Activated gamma-delta T cell treated with Interleukin-2 at 50 U/mL for 16 hours (primary cell): ENCODE measurements at places on chromosomes 7 and 10.

GRCh38 chr7:27942711-27943110 is 202.7 kb downstream of the TAX1BP1 start:
- DNase-seq, result no peak

- no peak for DNase-seq
These were observed 320.1 kb upstream of the NFE2L3 start for GRCh38 chr7:25831831-25832411.

- DNase-seq, result peak; percentile 13
These were observed 817 bp downstream of the SRI start for GRCh38 chr7:88218836-88219605.

- peak; percentile 78 for DNase-seq
These were observed 13.3 kb upstream of the DDIT4 start for GRCh38 chr10:72260239-72260975.

DNA sequence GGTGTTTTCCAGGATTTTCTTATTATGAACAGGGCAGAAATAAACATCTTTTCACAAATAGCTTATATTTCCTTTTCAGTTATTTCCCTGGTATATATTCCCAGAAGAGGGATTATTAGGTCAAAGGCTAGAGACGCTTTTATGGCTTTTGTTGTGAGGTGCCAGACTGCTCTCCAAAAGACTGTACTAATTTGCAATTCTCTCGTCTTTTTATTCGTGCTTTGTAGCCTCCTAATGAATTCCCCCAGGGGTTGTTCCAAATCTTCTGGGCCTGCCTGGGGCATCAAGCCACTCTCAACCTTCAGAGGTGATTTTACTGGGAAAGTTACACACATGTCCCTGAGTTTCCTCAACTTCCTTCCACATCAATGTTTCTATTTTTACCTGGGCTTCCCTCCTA is 34.0 kb upstream of the R3HCC1L start:
- DNase-seq, result no peak

- DNase-seq, result no peak
These were observed 669.4 kb downstream of the NXPH1 start for GRCh38 chr7:9102846-9103245.

DNA sequence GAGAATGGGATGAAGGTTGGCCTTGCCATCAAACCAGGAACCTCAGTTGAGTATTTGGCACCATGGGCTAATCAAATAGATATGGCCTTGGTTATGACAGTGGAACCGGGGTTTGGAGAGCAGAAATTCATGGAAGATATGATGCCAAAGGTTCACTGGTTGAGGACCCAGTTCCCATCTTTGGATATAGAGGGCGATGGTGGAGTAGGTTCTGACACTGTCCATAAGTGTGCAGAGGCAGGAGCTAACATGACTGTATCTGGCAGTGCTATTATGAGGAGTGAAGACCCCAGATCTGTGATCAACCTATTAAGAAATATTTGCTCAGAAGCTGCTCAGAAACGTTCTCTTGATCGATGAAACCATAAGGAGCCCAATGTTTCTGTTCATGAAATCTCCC is 637 bp downstream of the RPEL1 start:
- no peak for DNase-seq

GRCh38 chr7:47953822-47954221 is 5.6 kb upstream of the PKD1L1 start:
- no peak for DNase-seq

DNA sequence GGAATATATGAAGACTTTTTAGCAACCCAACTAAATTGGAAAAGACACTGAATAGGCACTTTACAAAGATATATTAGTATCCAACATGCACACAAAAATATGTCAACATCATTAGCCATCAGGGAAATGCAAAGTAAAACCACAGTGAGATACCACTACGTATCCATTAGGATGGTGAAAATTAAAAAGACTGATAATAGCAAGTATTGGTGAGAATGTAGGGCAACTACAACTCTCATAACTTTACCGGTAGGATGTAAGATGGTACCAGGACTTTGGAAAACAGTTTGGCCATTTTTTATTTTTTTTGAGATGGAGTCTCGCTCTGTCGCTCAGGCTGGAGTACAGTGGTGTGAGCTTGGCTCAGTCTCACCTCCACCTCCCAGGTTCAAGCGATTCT is 13.7 kb upstream of the CCNY start:
- no peak for DNase-seq

DNA sequence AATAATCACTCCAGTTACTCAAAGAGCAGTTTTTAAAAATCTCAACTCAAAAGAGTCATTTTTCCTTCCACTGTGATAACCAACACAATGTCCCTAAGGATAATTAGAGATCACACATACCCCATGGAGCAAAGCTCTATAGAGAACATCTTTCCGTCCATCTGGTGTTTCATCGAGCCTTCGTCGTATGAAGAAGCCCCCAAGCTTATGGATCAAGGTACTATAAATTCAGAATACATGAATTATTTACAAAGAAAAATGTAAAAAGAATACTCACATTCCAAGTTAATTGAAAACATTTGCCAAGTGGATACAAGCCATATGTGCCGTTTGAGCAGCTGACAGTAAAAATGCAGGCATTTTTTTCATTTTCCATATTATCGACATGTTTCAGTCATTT is 14.8 kb downstream of the GPAM start:
- no peak for DNase-seq

- no peak for DNase-seq
These were observed 24.3 kb downstream of the PPP2R2D start for GRCh38 chr10:131925011-131925649.

DNA sequence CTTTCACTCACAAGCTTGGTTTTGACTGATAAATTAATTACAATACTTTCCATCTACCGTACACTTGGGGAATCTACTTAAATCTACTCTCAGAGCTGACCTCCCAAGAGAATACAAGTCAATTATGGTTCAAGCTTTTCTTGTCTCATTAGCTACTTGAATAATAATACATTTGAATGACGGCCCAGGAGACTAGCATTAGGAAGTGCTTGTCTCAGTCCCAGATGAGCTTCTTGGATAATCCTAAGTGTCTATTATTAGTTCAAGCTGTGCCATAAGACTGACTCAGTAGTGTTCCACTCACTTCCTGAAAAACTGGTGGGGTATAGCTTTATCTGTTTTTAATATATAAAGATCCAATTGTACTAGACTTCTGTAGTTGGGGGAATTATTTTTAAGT is 100.2 kb downstream of the GNAT3 start:
- DNase-seq, result no peak

- no peak for DNase-seq
These were observed 120.1 kb upstream of the CHST15 start for GRCh38 chr10:124213471-124213870.

DNA sequence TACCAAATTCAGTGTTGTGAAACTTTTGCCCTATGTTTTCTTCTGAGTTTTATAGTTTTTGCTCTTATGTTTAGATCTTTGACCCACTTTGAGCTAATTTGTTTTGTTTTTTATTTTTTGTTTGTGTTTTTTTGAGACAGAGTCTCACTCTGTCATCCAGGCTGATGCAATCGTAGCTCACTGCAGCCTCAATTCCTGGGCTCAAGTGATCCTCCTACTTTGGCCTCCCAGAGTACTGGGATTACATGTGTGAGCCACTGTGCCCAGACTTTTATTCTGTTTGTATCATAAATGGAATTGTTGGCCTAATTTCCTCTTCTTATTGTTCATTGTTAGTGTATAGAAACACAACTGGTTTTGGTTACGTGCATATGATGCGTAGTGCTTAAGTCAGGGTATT is 43.2 kb upstream of the ZMIZ2 start:
- DNase-seq, result no peak

DNA sequence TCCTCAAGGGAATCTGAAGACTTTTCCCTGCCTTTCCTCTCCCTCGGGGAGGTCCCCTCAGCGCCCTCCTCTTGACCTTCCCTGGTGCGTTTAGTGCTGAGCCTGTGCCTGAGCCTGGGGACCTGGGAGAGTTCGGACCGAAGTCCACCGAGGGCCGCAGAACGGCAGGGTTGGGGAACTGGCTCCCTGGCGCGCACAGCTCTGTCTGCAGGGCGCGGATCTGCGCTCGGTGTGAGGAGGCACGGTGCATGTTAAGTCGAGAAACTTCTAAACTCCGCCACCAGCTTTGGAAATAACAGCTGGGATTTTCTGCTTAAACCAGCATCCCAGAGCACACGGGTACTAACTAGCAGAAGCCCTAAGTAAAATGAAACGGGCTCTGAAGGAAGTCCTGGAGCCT is 44.2 kb upstream of the SLC29A4 start:
- no peak for DNase-seq

- no peak for DNase-seq
These were observed 6.4 kb downstream of the NAPEPLD start for GRCh38 chr7:103142494-103142893.

DNA sequence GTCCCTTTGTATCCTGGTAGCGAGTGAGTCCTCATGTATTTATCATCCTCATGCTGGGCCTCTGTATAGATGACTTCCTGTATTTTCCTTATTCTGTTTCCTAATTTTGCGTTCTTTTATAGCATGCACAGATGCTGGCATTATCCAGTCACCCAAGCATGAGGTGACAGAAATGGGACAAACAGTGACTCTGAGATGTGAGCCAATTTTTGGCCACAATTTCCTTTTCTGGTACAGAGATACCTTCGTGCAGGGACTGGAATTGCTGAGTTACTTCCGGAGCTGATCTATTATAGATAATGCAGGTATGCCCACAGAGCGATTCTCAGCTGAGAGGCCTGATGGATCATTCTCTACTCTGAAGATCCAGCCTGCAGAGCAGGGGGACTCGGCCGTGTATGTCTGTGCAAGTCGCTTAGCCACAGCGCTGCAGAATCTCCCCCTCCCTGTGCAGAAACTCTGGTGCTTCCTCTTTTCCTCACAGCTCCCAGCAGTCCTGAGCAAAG is 183.1 kb upstream of the PRSS58 start:
- no peak for DNase-seq

DNA sequence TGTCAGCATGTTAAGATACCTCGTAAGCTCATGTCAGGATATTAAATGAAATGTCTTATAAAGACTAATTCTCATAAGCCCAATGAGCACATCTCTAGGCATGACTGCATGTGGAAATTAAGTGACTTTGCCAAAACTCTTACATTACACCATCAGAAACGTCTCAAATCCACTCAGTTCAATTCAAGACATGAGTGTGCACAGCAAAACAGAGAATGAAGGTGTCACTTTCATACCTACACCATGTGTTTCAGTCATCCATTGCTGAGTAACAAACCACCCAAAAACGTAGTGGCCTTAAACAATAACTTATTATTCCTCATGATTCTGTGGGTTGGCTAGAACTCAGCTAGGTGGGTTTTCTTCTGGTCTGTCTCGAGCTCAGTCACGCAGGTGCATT is 99.8 kb downstream of the ATE1 start:
- DNase-seq, result no peak

DNA sequence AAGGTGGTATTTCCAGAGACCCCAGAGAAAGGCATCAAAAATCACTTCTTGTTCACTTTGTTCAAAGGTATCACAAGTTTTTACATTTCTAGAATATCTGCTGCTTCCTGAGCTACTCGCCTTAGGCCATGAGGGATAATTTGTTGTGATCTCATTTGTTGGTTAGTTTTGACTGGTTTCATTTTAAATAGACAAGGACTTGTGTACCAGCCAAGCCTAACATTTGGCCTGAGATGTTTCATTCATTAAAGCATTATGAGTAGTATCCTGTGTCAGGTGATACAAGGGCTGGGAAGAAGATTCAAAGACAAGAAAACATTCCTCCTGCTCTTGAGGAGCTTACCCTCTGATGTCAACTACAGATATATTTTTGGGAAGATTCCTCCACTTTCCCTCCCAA is 170.3 kb upstream of the FAM171A1 start:
- DNase-seq, result no peak

- DNase-seq, result no peak
These were observed 41.5 kb downstream of the DPY19L1 start for GRCh38 chr7:34995757-34996156.

DNA sequence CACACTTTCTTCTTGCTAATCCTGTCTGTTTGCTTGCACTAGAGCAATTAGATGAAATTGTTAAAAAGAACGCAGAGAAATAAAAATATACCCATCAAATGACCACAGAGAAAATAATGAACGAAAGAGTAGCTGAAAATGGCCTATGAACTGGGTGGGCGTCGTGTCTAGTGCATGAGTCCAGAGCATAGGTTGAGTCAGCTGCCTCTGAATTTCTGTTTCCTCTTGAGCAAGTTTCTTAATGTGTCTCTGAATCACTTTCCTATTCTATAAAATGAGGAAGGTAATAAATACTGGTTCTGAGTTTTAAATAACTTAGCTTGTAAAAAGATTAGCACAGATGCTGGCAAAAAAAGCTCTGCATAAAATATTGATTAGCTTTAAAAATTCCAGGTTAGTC is 75.0 kb downstream of the POM121L12 start:
- no peak for DNase-seq

GRCh38 chr7:157721468-157722136 is 384.8 kb downstream of the DNAJB6 start:
- no peak for DNase-seq

GRCh38 chr7:33904681-33905388 is 504 bp upstream of the BMPER start:
- DNase-seq, result no peak
